ENCODE measurements at places on chromosomes 3 and 15.

DNA sequence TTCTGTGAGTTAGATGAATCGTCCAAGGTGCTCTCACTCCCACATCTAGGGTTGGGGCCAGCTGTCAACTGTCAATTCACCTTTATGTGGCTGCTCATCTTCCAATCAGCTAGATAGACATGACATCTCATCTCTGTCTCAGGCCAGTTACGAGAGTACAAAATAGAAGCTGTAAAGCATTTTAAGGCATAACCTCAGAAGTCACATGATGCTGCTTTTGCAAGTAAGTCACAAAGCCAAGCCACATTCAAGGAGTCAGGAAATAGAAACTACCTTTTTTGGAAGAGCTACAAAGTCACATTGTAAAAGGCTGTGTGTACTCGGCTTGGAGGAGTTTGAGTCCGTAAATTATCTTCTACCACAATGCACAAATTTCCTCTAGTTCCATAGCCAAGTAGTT, 5.1 kb upstream of the CCR1 start:
- no peak for DNase-seq

- no peak for DNase-seq
Observed at GRCh38 chr15:48603123-48603500, 42.4 kb downstream of the FBN1 start.

GRCh38 chr3:32958509-32958908, 7.1 kb downstream of the CCR4 start:
- DNase-seq, result no peak

DNA sequence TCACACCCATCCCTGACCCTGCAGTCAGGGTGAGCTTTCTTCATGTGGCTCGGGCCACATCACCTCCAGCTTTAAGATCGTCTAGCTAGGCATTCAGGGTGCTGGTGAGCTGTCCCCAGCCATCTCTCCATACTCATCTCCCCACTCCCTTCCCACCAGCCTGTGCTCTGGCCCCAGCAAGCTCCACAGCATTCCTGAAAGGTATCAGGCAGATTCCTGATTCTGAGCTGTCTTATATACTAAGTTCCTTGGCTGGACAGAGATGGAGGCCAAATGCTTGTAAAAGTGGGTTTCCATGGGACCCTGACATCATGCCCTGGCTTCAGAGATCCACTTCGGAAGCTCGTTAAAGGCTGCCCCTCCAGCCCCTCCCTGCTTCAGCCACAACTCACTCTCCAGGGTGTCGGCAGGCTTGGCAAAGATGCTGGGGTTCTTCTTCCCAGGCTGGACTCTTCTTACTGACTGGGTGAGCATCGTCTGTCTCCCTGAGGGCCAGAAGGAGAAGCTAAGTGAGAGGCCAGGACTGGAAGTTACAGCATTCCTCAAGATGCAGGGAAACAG, 3.9 kb downstream of the CILP start:
- DNase-seq, result no peak
